ENCODE measurements at places on chromosomes 6 and 20.

DNA sequence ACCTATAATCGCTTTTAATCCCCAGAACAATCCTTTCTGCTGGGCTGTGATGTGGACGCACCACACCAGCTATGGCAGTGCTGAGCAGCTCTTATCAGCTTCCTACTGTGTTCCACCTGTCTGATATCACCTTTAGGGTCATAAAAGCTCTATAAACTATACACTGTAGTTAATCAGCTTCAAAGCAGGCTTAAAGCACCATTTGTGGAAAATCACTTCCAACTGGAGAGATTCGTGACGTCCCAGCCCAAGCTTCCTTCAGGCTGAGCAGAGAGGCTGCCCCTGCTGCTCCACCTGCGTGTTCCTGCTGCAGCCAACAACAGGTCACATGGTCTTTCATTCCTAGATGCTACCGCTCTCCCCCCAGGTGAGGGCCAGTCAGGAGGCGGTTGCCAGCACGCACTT is 156.5 kb downstream of the SMOC2 start:
- no peak for DNase-seq

- no peak for DNase-seq
Observed at GRCh38 chr6:77356821-77357220, 106.5 kb downstream of the HTR1B start.

DNA sequence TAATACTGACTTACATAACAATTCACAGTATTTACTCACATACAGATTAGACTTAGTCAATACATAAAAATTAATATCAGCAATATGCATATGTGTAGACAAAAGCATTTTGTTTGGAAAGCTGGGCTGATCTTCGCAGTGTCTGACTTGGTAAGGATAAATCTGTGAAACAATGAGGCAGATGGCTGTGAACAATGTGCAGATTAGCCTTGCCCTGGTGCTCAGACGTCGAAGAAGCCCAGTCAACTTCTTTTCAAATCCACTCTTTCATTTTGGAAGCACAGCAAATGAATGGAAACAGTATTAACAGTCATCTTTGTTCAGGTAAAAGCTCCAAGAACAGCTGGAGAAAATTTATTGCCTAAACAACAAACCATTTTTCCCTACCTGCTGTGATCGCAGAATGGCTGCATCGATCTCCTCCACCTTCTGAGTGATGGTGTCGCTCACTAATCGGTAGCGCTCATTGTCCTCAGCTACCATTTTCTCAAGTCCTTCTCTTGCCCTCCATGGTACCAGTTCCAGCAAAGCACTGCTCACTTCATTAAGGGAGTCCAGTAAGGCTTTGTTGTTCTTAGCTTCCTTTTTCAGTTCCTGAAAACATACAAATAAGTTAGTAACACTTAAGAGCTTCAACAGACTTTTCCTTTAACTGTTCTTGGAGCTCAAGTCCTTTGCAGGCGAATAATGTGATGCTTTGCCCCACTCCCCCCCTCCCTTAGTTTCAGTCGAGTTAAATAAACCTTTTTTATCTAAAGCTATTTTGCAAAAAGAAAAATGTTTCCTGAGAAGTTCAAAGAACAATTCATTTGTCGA is 116.5 kb downstream of the DST start:
- no peak for DNase-seq

GRCh38 chr6:57435475-57436160 is 118.2 kb downstream of the PRIM2 start:
- DNase-seq: no peak

GRCh38 chr20:31606804-31607639 is 1.9 kb downstream of the ID1 start:
- DNase-seq: no peak

- DNase-seq: no peak
Observed at GRCh38 chr20:62481425-62482145, 5.8 kb upstream of the GATA5 start.

DNA sequence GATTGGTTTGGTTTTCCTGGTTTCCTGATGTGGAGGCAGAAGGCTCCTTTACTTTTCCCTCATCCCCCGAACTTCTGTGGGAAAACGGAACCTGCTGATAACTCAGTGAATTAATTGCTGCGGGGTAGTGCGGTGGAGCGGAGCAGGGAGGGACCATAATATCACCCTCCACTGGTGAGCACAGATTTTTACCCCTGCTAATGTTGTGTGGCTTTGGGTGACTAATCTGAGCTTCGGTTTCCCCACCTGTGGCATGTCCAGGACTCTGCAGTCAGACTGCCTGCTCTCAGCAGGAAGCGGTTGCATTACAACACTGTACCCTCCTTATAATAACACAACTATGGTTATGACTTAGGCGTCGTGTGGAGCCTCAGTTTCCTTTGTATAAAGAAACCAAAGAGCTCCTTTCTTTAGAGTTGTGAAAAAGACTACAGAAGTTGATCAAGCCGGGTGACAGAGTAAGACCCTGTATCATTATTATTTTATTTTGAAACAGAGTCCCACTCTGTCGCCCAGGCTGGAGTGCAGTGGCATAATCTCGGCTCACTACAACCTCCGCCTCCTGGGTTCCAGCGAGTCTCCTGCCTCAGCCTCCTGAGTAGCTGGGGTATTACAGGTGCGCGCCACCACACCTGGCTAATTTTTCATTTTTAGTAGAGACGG is 2.2 kb upstream of the ID1 start:
- DNase-seq: no peak

GRCh38 chr20:63024573-63025392 is 18.0 kb upstream of the BHLHE23 start:
- DNase-seq: no peak

DNA sequence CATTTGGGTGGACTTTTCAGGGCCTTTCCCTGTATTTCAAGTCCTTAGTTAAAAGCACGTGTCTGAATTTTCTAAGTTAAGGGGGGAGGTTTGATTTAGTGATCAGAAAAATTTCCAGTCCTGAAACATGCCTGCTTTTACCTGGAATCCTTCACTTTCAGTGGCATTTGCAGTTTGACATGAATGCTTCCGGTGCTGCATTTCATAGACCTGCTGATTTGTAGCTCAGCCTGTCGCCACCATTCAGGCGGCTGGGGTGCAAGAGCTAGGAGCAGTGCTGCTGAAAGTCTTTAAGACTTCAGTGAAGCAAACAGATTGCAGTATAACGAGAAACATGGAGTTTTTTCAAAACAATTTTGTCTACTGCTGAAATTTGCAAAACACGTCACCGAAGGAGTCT is 14.0 kb downstream of the RPS6KA2 start:
- DNase-seq: no peak

DNA sequence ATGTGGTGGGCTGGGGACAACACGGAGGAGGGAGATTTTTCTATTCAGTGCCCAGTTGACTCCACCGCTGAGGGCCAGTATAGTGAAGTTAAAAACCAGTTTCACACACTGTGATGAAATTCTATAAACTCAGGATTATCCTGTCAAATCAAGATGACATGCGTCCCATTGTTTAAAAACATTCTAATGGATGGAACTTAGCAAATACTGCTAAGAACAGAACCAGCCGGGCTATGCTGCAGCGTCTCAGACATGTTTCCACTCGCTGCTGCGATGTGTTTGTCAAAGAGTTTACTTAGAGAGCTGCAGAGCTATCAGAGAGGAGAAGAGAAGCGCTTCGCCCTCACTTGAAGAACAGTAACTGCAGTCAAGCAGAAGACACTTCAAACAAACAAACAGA is 212.6 kb upstream of the FOXQ1 start:
- no peak for DNase-seq
